ENCODE measurements at places on chromosomes 7 and 10.

GRCh38 chr7:99848420-99849216 lies 20.8 kb downstream of the CYP3A43 start:
- DNase-seq, result no peak

GRCh38 chr7:139798221-139798620 lies 20.4 kb upstream of the HIPK2 start:
- no peak for DNase-seq

DNA sequence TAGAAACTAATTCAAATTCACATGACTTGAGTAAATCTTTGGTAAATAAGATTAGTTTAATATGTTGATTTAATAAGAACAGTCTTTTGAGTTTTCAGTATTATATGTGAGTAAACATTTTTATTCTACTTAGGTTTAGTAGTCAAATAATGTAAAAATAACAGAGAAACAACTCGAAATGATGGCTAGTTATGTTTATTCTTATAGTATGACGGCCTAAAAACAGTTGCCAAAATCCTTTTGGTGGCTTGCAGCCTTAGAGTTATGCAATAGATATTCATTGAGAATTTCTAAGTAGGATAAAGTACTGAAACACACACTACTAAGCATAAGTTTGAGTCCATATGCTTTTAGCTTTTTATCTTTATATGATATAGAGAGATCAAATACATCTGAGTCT lies 184.8 kb downstream of the GNAI1 start:
- no peak for DNase-seq

GRCh38 chr10:86191166-86191565 lies 175.4 kb downstream of the GRID1 start:
- peak; percentile 46 for DNase-seq

DNA sequence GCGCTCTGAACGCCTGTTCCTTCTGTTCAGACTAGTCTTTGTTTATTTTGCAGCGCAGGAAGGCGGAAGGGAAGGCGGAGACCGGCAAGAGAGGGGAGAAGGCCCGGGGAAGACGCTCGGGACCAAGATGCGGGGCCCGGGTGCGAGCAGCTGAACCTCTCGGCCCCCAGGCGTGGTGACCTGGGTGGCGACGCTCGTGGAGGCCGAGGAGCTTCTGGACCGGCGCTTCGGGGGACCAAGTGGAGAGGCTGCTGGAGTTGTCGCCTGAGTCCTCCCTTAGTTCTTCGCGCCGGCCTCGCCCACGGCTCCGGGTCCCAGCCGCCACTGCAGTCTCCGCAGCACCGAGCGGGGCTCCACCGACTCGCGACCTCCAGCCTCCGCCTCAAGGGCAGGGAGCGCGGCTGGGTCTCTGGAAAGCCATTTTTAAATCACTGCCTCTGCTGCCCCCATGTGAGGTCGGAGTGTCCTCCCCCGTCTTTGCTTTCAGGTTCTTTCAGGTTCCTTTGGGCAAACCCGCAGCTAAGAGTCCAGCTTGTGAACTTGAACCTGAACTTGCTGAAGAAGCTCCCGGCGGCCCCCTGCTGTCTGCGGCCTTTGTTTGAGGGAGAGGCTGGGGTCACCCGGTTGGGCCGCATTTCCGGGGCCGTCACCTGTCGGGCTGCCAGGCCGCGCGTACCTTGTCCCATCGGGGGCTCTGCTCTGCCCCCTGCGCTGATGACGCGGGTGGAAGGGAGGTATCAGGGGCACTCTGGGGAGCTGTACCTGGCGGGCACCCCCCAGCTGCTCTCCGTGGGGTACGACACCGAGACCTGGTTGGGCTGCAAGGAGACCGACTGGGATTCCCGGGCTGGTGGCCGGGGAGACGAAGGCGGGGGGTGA lies 136.0 kb downstream of the KIF20B start:
- DNase-seq, result peak; percentile 87

GRCh38 chr10:61423178-61423577 lies 30.0 kb downstream of the TMEM26 start:
- DNase-seq, result no peak

DNA sequence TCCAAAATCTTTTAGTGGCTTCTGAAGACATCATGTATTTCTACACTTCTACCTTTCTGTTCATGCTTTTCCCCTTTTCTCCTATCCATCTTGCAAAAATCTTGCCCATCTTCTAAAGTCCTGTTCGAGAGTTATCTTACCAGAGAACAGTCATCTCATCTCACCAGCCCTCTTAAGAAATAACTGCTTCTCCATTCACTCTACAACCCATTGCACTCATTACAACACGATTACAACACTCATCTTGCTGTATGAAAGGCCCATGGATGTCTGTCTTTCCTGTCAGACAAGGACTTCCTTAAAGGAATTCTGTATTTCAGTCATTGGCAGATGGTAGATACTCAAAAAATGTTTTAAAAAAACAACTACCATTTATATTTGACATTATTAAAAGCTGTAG lies 30.8 kb downstream of the ZNF438 start:
- no peak for DNase-seq

GRCh38 chr10:96984541-96985131 lies 152.5 kb downstream of the LCOR start:
- DNase-seq, result no peak

DNA sequence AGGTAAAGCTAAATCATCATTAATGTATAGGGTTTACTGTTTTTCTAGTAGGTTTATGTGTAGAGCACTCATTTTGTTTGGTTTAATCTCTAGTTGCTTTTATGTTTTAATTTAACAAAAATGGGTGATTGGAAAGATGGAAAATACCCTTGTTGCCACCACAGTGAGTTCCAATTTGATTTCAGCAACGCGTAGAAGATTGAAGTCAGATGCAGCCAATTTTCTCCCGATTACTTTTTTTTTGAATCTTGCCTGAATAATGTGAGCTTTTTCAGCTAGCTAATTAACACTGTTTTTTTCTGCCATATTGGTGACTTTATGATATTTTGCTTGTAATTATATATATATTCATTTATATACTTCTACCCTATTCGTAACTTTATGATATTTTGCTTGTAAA lies 293.8 kb downstream of the SDK1 start:
- DNase-seq, result no peak

DNA sequence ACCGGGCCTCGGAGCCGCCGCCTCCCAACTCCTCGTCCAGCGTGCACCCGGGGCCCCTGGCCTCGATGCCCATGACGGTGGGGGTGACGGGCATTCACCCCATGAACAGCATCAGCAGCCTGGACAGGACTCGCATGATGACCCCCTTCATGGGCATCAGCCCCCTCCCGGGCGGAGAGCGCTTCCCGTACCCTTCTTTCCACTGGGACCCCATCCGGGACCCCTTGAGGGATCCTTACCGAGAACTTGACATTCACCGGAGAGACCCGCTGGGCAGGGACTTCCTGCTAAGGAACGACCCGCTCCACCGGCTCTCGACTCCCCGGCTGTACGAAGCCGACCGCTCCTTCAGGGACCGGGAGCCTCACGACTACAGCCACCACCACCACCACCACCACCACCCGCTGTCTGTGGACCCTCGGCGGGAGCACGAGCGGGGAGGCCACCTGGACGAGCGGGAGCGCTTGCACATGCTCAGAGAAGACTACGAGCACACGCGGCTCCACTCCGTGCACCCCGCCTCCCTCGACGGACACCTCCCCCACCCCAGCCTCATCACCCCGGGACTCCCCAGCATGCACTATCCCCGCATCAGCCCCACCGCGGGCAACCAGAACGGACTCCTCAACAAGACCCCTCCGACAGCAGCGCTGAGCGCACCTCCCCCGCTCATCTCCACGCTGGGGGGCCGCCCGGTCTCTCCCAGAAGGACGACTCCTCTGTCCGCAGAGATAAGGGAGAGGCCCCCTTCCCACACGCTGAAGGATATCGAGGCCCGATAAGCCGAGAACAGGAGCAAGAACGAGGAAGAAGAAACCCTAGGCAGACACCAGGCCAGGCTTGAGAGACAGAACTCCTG lies 341.5 kb upstream of the GALNT17 start:
- no peak for DNase-seq

- no peak for DNase-seq
These were observed 65.5 kb downstream of the DNAJB6 start for GRCh38 chr7:157402388-157402703.

- DNase-seq, result no peak
These were observed 25.9 kb downstream of the FOXK1 start for GRCh38 chr7:4707980-4708411.

DNA sequence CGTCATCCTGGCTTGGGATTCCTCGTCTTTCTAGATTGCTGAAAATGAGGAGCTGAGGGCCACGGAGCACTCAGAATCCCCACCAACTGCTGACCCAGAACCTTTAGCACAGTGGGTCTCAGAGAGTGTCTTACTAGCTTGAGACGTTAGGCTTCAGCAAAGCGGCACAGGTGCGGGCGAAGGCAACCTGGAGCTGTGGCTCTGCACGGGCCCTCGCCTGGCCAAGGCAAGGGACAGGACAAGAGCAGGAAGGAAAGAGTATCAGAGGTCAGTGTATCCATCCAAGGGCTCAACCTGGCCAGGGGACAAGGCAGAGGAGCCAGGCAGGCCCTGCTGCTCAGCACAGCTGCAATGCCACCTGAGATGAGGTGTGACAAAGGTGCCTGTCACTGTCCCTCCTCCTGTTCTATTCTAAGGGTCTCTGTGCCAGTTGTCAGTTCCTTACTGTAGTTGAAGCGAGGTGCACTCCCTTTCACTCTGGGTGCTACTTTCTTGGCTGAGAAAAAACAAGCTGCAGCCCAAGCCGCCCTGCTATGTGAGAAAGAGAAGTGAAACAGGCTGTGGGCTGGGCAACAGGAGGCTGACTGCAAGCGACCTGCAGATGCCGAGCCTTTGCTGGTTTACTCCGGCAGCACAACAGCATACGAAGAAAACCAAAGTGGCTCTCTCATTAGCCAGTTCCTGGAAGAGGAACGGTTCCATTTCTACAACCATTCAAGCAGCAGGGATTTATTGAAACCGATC lies 33.3 kb upstream of the KDM7A start:
- peak; percentile 91 for DNase-seq

DNA sequence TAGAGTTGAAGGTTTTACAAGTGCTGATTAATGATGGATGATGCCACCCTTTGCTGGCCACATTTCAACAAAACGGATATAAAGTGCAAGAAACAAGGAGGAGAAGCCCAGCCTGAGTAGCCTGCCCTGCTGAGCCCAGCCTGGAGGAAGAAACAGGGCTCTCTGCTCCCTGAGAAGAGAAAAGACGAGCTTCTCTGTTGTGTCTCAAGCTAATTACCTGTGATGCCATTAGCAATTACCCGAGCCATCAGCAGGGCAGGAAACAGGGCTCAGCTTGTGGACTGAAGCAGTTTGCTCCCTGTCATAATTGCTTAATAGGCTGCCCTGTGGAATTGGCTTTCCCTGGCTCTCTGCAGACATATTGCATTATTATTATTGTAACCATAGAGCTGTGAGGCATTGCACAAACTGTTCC lies 709.3 kb upstream of the AUTS2 start:
- no peak for DNase-seq
